ENCODE measurements at places on chromosomes 11 and 22.
A peak's percentile ranks its signal among the peaks of the same experiment; 100 is the strongest.

DNA sequence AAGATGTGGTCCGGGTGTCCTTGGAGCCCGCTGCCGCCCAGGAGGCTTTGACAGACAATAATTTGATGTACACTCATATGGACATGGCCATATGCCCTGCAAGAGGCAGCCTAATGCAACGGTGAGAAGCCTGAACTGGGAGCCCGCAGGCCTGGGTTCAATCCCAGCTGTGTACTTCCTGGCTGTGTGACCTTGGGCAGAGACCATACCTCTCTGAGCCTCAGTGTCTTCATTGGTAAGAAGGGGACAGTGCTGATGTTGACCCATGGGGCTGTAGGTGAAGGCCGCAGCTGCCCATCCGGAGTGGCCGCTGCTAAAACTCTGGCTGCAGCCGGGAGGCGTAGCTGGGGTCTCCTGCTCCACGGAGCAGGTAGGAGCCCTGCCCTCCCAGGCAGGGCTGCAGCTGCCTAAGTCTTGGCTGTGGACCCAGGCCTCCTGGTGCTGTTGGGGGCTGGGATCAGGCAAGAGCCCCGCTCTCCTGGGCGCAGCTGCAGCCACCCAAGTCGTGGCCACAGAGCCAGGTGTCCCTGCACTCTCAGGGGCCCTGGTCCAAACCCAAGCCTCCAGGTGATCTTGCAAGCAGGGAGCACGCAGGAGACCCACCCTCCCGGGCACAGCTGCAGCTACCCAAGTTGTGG lies 8.9 kb downstream of the IL2RB start:
- no peak for DNase-seq

GRCh38 chr11:9019861-9020260 lies 16.1 kb upstream of the NRIP3 start:
- no peak for DNase-seq

DNA sequence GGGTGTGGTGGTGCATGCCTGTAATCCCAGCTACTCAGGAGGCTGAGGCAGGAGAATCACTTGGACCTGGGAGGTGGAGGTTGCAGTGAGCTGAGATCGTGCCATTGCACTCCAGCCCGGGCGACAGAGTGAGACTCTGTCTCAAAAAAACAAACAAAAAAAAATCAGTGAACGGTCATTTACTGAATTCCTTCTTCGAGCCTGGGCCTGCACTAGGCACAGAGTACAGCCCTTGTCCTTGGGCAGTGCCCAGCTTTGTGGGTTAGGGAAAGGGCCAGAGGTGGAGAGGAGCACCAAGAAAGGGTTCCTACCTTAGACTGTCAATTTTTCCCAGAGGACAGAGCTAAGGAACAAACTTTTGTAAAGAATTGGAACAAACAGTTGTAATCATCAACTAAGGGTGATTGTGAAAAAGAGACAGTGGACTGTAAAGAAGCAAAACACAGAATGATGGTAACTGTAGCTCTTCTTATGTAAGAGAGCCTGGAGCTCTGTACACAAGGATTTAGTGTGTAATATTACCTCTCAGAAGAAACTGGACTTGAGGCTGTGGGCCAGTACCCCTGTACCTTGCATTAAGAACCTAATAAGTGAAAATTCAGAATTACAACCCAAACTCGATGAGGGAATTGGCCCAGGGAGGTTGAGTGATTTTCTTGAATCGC lies 10.8 kb downstream of the GVQW3 start:
- DNase-seq: no peak

DNA sequence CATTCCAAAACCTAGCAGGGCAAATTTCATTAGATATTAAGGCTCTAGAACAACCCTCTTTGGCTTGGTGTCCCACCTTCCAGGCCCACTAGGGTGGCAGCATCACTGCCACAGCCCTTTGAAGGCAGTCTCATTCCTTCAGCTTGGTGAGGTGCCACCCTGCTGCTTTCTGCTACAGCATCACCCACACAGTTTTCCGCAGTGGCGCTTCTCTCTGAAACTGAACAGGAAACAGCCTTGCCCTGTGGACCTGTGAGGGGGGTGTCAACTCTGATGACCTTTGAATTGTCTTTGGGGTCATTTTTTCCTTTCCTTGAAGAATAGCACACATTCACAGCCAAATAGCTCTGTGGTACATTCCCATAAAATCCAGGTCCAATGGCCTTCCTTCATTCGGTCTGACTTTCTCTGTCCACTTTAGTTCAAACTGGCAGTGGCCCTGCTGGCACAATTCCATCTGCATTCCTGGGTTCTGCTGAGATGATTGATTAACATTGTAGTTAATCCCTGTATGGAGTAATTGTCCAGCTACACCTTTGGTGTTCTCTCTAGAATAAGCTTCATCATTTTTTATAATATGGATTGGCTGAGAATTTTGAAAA lies 251.9 kb upstream of the FAT3 start:
- no peak for DNase-seq

- no peak for DNase-seq
Measured at GRCh38 chr11:57936050-57936418, 87.6 kb upstream of the OR9Q1 start.

DNA sequence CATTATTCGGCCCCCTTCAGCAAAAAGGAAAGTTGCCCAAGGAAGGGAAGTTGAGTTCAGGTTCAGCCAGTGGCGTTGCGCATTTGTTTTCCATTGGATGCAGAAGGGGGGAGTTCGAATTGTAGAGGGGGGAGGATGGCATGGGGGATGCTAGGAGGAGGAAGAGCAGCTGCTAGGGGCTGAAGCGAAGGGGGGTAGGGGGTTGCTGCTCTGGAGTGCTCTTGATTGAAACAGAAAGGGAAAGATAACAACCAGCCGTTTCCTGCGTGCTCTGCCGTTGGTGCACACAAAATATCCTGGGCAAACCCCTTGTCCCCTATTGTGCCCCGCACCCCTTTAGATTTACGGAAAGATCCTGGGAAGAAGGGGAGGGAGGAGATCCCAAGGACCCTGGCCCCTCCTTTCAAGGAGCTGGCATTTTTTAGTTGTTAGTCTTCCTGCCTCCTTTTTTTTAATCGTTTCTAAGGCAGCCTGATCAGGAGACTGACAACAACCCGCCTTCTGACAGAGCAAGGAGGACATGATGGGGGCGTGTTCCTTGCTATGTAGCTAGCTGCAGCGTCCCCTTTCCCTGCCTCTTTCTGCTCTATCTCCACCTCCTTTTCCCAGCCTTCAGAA lies 2.1 kb downstream of the KMT2A start:
- peak; percentile 33 for DNase-seq

GRCh38 chr11:33542921-33543320 lies 157.7 kb downstream of the C11orf91 start:
- DNase-seq: peak; percentile 56

- no peak for DNase-seq
Measured at GRCh38 chr22:24695060-24695459, 79.5 kb downstream of the PIWIL3 start.

DNA sequence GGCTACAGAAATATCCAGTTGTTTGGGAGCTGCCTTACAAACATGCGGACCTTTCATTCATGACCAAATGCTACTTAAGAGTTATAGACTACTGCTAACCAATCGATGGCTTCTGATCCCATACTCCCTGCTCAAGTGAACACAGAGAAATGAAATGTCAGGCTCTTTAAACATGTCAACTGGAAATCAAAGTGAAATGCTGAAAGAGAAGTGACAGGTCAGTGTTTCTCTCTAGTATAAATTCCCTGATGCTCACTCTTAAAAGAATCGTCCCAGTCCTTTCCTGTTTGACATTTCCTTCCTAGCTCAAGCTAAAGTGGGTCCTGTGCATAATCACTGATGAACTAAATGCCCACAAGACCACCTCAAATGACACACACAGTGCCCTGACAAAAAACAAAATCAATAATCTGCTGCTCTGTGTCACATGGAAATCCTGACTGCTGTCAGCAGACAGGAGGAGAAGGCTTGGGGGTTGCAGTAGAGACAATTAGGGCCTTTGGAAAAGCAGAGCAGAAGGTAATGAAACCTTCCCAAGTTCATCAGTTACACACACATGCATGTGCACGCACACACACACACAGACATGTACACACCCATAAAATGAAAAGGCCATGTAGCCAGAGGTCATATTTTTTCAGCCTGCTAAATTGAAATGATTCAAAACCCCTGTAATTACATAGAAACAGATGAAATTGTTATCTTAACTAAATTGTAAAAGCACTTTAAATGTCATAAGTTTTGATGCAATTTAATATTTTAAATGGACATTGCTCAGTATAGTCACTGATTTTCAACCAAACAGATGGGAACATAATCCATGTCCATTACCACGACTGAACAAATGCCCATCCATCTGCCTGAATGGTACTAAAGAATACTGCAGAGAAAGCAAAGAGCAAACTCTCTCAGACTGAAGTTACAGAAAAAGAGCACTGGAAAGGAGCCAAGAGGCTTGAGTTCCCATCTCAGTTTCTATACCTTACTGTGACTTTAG lies 330.7 kb downstream of the TTC28 start:
- no peak for DNase-seq

DNA sequence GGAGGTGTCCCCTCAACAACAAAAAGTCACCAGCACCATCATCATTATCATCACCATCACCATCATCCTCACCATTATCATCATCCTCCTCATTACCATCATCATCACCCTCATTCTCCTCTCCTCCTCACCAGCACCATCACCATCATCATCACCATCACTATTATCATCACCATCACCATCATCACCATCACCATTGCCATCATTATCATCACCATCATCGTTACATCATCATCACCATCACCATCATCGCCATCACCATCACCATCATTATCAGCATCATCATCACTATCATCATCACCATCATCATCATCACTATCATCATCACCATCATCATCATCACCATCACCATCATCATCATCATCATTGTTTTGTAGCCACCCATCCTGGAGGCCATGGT lies 212.6 kb downstream of the MN1 start:
- no peak for DNase-seq

DNA sequence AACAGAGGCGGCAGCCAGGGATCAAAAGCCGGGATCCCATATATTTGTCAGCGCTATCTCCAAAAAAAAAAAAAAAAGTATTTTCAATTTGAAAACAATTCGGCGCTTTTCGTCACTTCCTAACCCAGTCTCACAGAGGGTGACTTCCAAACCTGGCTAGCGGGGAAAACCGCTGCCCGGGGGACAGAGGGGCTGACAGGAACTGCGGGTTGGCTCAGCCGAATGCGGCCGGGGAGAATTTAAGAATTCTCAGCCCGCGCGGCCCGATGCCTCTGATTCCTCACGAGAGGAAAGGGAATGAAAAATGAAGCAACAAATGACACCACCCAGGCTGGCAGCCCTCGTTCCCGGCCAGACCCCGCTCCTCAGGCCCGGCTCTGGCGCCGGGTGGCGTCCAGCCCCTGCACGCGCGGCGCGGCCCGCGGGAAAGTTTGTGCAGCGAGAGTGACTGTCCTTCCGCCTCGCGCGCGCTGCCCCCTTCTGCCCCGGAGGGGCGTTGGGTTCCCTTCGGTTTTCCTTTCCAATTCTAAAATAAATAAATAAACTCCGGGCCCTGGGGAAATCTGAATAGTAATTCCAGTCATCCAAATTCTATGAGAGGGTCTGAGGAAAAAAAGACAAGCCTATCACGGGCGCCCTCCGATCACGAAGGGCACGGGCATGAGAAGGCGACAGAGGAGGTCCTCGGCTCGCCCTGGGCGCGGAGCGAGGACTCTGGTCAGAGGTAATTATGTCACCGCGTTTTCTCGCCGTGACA lies 4.8 kb upstream of the PAX6 start:
- no peak for DNase-seq
